ENCODE measurements at places on chromosomes 5 and 9. TPM values are rescaled to one million over a fixed set of nuclear protein-coding genes. Genes with fewer than 3 reads are reported as not detected.

SLC12A2 gene
- total RNA-seq: 27.4 TPM

NR3C1 gene
- 233 TPM for total RNA-seq

GRCh38 chr9:107437716-107438115 lies 51.9 kb downstream of the KLF4 start:
- DNase-seq: no peak

PCDHA1 gene
- not detected for total RNA-seq

DNA sequence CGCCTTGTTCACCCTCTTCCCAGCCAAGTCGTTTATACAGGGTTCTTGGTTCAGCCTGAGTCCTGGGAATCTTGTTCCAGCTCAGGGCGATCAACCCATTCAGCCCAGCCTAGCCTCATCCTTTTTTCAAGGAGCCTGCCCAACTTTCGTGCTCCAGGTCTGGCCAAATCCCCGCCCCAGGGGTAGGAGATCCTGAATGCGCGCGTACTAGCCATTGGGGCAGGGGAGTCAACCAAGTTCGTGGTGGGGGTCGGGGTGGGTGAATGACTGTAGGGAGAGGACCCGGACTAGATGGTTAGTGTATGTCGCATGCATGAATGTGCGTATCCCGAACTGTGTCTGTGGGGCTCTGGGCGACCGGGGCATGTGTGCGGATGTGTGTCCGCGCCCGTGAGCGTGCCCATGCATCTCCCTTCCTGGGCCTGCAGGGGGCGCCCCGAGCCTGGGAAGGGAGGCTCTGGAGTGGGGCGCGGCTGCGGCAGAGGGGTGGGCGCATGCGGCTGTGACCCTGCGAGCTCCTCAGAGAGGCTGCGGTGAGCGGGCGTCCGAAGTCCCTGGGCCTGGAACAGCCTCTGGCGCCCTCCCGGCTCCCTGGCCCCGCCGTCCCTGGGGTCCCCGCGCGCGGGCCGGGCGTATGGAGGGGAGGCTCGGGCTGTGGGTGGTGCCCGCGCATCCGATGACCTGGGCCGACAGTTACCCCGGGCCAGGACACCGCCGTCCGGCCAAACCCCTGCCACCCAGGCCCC lies 8.7 kb downstream of the CCL21 start:
- DNase-seq: peak; percentile 74

DNA sequence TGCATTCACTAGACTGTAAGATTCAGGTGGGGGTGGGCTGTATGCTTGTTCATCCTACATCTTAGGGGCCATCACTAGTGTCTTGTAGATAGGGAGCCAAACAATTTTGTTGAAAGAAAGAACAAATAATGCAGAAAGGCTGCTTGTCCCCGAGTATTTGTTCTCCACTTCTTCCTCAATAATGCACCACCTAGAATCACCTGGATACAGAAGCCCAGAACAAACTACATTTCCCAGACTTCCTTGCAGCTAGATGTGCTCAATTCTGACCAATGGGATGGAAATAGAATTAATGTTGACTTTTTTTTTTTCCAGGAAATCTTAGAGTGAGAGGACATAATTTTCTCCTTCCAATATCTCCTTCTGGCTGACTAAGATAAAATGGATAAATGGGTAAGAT lies 38.9 kb upstream of the TNFSF8 start:
- DNase-seq: no peak

GRCh38 chr5:97666783-97667182 lies 483.7 kb upstream of the RIOK2 start:
- no peak for DNase-seq

OMD gene
- total RNA-seq: not detected

GRCh38 chr9:84788803-84789462 lies 119.4 kb downstream of the NTRK2 start:
- DNase-seq: no peak

KCNMB1 gene
- total RNA-seq: not detected

- DNase-seq: no peak
These were observed 29.1 kb upstream of the PLCXD3 start for GRCh38 chr5:41539454-41539853.

EFNA5 gene
- total RNA-seq: not detected

GRCh38 chr5:37812365-37812764 lies 27.5 kb downstream of the GDNF start:
- DNase-seq: no peak

TAF11L5 gene
- total RNA-seq: not detected

RASEF gene
- not detected for total RNA-seq

GRCh38 chr5:159331093-159331973 lies 1.0 kb upstream of the IL12B start:
- DNase-seq: peak; percentile 83

ANXA2R gene
- 19.3 TPM for total RNA-seq

- DNase-seq: no peak
These were observed 3.2 kb downstream of the BTF3 start for GRCh38 chr5:73501406-73501805.

DNA sequence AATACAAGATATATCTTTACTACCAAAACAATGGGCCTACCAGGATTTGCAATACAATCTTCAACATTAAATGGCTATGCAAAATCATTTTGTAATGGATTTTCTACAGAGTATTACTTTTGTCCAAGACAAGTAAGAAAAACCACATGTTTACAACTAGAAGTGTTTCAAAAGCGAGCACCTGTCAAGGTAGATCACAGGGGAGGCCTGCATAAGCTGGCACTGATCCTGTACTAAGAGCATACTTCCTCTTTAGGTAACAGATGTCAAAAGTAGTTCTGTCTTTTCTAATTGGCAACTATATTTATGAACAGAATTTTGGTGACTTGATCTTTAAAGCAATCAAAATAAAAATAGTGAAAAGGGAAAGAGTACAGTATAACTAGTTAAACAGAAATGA lies 249.0 kb downstream of the MLLT3 start:
- DNase-seq: peak; percentile 17

DNA sequence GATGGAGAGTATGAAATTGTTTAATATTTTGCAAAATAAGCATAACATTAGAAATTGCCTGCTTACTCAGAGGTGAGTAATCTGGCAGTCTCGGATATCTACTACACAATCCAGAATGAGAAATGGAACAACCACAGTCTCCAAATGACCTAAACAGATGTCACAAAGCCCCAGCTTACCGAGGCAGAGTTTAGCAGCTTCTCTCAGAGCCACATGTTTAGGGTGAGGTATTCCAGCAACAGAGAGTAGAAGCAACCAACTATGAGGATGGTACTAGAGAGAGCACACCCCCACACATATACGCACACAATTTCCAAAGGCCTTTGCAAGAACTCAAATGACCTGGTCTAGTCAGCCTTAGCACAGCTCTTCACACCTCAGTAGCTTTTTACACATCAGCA lies 122.7 kb upstream of the LPAR1 start:
- DNase-seq: no peak

- peak; percentile 87 for DNase-seq
These were observed at the start of gene RAB3C for GRCh38 chr5:58582803-58583491. Gene RAB3C, plus strand, starts transcription at chr5:58583075. Its CDS starts 134 bp downstream, at chr5:58583209.

DNA sequence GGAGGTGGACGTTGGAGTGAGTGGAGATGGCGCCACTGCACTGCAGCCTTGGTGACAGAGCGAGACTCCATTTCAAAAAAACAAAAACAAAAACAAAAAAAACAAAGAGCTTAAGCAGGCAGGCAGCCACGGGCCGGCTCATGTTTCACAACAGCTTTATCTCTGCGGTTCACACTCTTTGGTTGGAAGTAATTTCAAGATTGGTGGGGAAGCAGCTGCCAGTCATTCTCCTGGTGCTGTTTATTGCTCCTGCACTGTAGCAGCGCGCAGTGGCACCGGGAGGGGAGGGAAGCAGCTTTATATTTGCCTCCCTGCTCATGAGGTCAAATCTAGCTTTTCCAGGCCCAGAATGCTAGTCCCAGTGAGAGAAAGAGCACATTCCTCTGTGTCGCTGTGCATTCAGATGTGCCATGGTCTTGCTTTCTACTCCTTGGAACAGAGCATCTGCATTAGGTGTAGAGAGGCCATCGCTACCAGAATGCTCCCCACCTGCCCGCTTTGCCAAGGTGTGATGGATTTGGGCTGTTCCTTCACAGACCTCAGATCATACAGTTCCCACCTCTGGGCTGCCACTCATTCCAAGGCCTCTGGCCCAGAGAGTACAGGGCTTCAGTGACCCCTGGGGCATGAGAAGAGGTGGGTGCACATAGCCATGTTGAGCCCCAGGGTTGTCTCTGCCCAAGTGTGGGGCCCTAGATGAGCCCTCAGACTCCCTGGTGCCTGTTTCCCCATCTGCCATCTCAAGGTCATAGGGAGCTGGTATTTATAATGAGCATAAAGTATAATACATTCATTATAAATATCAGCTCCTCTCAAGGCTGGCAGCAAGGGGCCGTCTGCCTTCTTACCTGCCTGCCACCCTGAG lies 270.4 kb downstream of the MED10 start:
- DNase-seq: no peak

SLC36A1 gene
- total RNA-seq: 12.9 TPM

DNA sequence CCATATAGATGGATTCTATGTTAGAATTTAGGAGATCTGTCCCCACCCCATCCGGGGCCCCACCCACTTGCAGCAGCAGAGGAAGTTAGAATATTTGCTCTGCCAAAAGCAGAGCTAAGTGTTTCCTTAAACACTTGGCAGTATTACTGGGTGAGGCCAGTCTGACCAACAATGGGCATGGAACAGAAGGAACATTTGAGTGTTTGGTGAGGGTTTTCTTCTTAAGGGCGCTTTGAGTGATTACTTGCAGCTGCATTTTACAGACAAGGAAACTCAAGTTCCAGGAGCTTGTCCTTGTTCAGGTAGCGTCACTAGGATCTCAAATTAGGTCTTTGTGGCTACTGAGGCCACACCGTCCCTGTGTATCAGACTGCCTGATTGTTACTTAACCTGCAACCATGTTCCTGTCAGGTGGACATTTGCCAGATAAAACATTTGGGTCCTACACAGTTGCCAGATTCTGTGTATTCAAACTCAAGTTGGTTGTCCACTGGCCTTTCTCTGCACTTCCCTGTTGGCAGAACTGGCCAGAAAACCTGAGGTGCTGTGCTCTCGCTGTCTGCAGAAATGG lies 59.3 kb downstream of the SLC46A2 start:
- DNase-seq: no peak
